NCI-H1694 (cell line): ENCODE measurements at places on chromosomes 5 and 9.

- DNase-seq = no peak
Measured at GRCh38 chr9:1233568-1233967, 183.4 kb downstream of the DMRT2 start.

DNA sequence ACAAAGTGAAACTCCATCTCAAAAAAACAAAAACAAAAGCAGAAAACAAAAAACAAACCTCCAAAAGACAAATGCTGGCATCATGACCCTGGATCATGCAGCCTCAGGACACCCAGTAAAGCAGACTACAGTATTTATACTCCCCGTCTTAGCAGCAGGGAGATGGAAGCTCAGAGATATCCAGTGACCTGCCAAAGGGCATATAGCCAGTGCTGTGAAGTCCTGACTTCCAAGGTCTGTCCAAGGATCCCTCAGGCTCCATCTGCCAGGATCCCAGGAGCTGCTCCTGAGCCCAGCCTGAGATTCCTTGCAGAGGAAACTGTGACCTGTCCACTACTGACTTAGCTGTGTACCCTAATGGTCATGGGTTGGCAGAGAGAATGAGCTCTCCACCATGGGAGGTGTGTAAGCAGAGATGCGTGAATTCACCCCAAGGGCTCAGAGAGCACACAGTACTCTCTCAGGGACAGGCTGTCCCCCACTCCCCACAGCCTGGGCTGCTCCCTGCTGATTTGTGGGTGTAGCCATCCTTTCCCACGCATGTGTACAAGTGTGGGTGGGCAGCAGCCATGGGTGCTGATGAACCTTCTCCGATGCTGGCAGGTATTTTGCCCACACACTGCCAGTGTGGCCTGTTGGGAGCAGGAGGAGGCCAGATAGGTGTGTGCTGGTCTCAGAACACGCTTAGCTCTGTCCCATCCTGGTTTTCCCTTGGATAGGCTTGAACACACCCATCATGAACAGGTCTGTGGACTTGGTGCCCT is 2.1 kb upstream of the WNK2 start:
- DNase-seq = no peak

DNA sequence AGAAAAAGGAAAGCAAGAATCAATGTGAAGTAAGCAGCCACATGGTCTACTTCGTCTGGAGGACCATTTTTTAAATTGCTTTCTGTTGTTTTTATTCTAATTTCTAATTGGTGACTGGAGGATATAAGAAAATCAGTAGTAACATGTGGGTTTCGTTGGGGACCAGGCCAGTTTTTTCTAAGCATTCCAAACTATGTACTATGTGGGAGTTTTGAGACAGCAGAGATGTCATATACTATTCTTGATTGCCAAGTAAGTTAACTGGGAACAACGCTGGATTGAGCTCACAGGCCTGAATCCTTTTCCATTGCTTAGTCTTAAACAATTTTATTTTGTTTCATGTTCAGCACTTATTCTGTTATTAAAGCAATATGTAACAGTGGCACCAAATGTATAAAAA is 225.7 kb downstream of the TMEM167A start:
- no peak for DNase-seq

GRCh38 chr9:86669422-86669821 is 277.9 kb downstream of the GAS1 start:
- DNase-seq = no peak

DNA sequence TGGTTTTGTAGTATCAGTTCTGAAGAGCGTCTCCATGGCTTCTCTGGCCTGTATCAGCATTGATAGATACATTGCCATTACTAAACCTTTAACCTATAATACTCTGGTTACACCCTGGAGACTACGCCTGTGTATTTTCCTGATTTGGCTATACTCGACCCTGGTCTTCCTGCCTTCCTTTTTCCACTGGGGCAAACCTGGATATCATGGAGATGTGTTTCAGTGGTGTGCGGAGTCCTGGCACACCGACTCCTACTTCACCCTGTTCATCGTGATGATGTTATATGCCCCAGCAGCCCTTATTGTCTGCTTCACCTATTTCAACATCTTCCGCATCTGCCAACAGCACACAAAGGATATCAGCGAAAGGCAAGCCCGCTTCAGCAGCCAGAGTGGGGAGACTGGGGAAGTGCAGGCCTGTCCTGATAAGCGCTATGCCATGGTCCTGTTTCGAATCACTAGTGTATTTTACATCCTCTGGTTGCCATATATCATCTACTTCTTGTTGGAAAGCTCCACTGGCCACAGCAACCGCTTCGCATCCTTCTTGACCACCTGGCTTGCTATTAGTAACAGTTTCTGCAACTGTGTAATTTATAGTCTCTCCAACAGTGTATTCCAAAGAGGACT is 1.5 kb downstream of the GPR21 start:
- no peak for DNase-seq

DNA sequence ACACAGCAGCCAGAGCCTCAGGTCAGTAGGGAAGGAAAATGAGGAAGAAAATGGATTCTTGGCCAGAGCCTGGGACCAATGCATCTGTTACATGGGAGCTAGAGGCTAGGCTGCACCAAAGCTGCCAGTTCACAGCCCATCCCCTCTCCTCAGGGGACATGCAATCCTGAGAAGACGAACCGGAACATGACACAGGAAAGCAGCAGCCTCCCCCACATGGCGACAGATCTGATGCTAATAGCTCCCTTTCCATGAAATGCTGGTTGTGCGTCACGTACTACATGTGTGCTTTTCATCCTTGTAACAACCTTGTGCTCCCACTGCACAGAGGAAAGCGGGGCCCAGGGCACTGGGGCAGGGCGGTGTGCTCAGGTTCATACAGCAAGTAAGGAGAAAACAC is 67.5 kb downstream of the PRRT1B start:
- no peak for DNase-seq

DNA sequence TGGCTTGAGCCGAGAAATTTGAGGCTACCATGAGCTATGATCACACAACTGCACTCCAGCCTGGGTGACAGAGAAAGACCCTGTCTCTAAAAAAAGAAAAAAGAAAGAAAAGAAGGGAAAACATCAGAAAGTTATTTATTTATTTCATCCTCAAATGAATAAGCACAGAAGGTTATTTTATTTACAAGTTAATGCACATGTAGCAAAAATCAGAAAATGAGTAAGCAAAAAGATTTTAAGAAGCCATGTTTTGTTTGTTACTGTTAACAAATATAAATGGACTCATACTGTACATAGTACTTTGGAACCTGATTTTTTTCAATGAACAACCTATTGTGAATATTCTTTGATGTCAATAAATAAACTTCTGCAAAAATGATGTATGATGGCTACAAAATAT is 47.2 kb downstream of the NRG2 start:
- DNase-seq = no peak

DNA sequence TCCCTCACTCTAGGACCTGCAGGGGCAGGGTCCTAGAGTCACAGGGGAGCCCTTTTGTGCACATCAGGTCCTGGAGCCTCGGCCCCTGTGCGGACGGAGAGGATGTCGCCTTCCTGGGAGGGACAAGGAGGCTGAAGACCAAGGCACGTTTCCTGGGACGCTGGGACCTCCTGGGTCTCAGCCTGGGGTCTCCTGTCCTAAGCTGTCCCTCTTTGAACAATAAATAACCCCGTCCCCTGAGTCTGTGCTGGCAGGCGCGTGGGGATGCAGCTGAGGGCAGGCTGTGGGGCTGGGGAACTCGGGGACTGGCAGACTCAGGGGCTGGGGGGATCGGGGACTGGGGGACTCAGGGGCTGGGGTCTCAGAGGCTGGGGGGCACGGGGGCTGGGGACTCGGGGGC is 31.1 kb downstream of the PAEP start:
- DNase-seq = no peak

DNA sequence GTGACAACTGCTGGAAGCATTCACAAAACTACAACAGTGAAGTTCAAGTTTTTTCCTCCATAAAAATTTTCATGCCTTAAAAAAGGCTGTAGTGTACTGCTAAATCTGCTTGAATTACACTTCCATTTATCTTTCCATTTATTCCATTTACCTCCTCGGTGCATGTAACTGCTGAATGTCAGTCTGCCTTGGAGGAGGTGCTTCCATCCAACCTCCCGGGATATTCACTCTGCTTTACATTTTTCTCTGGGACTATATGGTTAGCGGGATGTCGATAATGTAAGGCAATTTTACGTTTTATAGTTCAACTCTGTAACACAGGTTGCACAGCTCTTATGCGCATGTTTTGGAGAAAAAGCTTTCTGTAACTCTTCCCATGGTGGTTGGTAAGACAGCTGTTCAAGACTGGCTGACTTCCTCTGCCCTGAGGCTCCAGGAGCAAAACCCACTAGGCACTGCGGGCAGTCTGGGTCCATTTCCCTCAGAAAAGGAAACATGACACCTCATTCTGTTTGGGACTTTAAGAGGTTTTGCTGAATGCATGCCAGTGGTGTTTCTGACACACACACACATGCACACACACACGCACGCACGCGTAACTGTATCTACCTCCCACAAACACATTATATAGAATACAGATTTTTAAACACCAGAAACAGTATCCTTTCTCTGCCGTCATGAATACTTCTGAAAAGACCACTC is 66.1 kb downstream of the SPTLC1 start:
- DNase-seq = no peak

DNA sequence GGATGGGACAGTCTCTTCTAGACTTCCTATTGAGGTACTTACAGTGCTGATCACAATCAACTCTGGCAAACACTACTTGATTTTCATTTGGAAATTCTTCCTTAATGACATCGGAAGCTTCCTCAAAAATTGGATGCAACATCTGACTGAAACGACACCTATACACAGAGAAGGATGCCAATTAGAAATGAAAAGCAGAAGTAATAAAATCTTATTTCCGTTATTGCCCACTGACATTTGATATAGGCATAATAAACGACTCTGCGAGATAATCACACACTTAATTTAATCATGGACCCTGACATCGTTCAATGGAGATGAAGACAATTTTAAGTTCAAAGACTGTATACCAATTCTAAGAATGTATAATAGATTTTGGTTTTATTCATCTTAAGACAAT is 46.4 kb downstream of the ERP44 start:
- no peak for DNase-seq
